Activated CD4-positive, alpha-beta T cell treated with anti-CD3 and anti-CD28 coated beads, Interleukin-2, amount 10 ng/mL, durations not matched to agents 7 days and 5 days (primary cell): ENCODE measurements at places on chromosomes 16 and 17. TPM values are rescaled to one million over a fixed set of nuclear protein-coding genes. Genes with fewer than 3 reads are reported as not detected.

- no peak for DNase-seq
Observed at GRCh38 chr17:62684179-62684578, 56.7 kb downstream of the MRC2 start.

Gene ODAD4
- 0.42 TPM for total RNA-seq

DNA sequence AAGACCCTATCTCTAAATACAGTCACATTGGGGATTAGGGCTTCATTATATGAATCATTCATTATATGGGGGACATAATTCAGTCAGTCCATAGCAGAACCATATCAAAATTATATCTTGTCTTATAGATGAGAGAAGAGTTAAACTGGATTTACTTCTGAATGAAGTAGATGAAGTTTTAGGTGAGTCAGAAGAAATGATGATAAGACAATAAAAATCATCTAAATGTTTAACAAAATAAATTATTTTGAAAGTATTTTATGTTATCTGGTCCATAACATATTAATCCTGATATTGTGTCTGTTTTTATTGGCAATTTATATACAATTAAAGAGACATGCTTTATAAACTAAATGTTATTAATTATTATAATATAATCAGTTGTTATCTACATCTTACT is 76.9 kb upstream of the EFCAB3 start:
- no peak for DNase-seq

- DNase-seq, result no peak
Observed at GRCh38 chr17:40820228-40820838, 2.1 kb downstream of the KRT10 start.

Gene GRB7
- total RNA-seq, result 0.69 TPM

Gene PFN1
- 2,438 TPM for total RNA-seq

DNA sequence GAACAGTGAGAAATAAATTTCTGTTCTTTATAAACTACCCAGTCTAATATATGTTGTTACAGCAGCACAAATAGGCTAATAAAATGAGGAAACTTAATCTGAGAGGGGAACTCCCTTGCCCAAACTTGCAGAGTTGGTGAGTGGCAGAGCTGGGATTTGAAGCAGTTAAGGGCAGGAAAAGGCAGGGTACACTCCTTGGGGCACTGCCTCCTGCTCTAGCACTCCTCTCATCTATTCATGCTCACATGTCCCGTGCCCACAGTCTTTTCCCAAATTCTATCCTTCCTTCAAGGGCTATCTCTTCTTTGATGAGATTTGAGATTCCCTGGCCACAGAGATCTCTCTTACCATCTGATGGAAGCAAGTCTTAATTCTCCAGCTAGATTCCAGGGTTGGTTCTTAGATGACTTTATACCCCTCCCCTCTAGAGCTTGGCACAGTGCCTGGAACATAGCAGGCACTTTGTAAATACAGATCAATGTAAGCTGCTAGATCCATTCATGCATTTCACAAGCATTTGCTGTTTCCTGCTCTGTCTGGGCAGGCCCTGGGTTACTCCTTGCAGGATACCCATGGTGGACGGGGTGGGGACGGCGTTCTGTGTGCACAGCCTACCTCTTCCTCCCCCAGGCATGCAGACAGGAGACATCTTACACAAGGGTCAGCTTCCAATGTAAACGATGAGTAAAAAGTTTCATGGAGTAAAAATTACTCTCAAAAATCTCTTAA is 39.2 kb upstream of the ABCC12 start:
- no peak for DNase-seq

DNA sequence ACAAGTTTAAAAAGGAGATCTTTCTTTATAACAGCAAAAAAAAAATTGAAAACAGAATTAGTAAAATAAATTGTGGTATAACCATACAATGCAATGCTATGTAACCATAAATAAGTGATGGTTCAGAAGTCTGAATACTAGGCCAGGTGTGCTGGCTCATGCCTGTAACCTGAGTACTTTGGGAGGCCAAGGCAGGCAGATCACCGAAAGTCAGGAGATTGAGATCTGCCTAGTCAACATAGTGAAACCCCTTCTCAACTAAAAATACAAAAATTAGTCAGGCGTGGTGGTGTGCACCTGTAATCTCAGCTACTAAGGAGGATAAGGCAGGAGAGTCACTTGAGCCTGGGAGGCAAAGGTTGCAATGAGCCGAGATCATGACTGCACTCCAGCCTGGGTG is 34.6 kb downstream of the CCT6B start:
- no peak for DNase-seq

GRCh38 chr17:49473900-49474751 is 21.0 kb upstream of the NGFR start:
- no peak for DNase-seq

Gene NPTX1
- 85.8 TPM for total RNA-seq

Gene SEZ6L2
- total RNA-seq, result not detected

GRCh38 chr17:28534740-28535375 is 17.6 kb downstream of the UNC119 start:
- DNase-seq, result no peak

DNA sequence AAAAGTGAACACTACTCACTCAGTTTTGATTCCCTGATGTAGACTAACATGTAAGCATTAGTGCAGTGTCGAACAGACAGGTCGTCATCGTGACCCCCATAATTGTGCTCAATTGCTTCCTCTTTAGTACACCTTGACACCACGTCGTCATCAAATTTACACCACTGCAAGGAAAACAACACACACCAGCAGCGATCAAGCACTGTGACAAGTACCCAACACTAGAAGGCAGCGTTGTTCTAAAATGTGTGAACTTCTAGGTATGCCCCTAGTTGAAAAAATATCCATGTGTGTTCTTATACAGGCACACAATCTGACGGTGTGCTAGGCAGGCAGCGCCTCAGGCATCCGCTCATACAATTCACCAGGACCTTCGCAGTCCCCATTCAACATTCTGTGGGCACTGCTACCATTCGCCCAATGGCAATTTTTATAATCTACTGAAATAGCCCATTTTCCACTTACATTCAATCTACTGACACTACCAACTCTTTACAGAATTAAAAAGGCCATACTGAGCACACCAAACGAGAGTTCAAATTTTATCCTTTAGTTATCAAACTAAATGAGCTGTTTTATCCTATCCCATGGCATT is 23.1 kb downstream of the LITAFD start:
- DNase-seq, result peak; percentile 49

- no peak for DNase-seq
Observed at GRCh38 chr16:30750876-30751465, 2.7 kb downstream of the PHKG2 start.

- DNase-seq, result no peak
Observed at GRCh38 chr16:84513123-84513522, 8.7 kb upstream of the MEAK7 start.

Gene ALOX12
- not detected for total RNA-seq

Gene KRT34
- total RNA-seq, result not detected

DNA sequence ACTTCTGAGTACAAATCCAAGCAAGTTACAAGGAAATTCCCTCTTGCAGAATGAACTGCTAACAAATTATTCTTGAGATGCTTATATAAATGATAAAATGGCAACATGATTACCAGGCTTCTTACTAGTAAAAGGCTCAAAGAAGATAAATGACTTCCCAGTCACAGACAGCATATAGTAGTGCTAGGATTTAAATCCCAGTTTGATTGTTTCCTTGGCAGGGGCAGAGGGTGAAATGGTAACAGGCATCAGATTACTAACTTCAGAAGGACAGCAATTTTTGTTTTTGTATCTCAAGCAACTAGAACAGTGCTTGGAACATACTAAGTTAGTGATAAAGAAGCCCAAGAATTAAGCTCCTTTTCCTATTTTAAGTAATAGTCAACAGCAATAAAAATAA is 102.8 kb downstream of the SSH2 start:
- no peak for DNase-seq

- no peak for DNase-seq
Observed at GRCh38 chr17:57752031-57752905, 7.2 kb upstream of the CCDC182 start.

GRCh38 chr16:29987371-29988085 is 7.9 kb downstream of the HIRIP3 start:
- no peak for DNase-seq

- no peak for DNase-seq
Observed at GRCh38 chr17:17182598-17183136, 23.5 kb downstream of the PLD6 start.

GRCh38 chr17:73654241-73654640 is 10.0 kb upstream of the SDK2 start:
- no peak for DNase-seq

- no peak for DNase-seq
Observed at GRCh38 chr17:27816946-27817345, 16.6 kb upstream of the NOS2 start.

Gene FNDC8
- not detected for total RNA-seq

Gene EDC4
- total RNA-seq, result 114 TPM

DNA sequence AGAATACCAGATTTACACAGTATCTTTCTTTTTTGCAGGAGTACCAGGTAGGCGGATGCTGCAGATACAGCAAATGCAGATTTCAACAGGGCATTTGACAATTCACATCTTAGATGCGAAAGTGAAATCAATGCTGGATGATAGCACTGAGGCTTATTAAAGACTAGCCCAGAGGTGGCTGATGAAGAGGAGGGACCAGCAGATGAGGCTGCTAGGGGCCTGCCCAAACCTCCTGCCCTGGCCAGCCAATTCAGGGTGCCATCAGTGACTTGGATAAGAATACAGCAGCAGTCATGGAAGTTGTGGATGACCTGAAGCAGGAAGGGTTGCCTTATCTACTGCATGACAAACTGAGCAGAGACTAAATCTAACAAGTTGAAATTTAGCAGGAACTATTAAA is 1.5 kb upstream of the DYNC1LI2 start:
- DNase-seq, result no peak

Gene PMFBP1
- 3.1 TPM for total RNA-seq
